ENCODE measurements at places on chromosomes 3 and 15.

GRCh38 chr3:168088106-168088720, 7.5 kb downstream of the GOLIM4 start:
- no peak for DNase-seq

- DNase-seq: no peak
These were observed 43.4 kb downstream of the ARMC8 start for GRCh38 chr3:138230525-138230924.

- DNase-seq: no peak
These were observed 283.6 kb upstream of the RARB start for GRCh38 chr3:25144430-25144829.

DNA sequence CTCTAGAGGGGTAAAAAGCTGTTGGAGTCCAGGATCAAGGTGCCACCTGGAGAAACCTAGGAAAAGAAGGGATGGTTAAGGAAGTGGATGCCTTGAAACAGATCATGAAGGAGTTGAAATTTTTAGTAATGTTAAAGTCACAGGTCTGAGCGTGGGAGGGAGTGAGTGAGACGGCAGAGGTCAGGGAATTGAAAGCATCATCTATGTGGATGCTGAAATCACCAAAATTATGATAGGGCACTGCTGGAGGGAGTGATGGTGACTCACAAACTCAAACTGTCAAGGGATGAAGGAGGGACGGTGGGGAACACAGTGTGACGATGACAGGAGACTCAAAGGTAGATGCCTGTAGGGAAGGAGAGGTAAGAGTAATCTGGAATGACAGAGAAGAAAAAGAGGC, 205.7 kb downstream of the OSBPL10 start:
- DNase-seq: no peak

- no peak for DNase-seq
These were observed 73.2 kb downstream of the PRICKLE2 start for GRCh38 chr3:64152086-64152485.

DNA sequence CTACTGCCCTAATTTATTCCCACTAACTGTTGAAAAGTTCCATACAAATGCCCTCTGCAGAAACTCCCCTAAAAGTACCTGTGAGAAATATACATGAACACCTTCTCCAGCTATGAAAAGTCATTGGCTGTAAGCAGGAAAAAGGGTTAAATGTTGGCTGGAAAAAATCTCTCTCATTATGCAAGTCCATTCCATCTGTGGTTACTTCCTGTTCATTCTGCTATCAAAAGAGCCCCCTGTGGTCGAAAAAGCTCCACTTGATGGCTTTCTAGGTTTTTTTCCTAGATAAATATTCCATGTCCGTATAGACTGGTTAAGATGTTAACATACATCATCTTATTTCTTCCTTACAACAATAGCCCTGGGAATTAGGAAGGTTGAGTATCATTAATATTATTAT, 56.2 kb upstream of the AKAP13 start:
- no peak for DNase-seq

- DNase-seq: peak; percentile 9
These were observed 39.7 kb downstream of the BCHE start for GRCh38 chr3:165797551-165797950.

DNA sequence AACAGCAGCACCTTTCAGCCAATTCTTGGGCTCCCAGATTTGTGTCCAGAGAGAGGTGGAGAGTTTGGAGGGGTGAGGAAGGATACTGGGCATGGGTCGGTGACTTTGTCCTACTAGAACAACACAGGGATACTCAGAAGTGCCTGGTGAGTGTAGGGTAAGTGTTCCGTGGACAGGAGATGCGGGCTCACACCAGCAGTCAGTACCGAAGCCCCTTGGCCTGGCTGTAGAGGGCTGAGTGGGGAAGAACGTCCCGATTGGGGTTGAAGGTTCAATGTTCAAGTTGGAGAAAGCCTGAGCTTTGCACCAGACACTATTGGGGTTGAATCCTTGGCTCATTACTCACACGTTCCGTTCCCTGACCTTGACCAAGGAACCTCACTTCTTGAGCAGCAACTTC, 40.8 kb upstream of the SLC6A11 start:
- DNase-seq: no peak

- DNase-seq: no peak
These were observed 176.6 kb downstream of the XXYLT1 start for GRCh38 chr3:195094191-195094921.

DNA sequence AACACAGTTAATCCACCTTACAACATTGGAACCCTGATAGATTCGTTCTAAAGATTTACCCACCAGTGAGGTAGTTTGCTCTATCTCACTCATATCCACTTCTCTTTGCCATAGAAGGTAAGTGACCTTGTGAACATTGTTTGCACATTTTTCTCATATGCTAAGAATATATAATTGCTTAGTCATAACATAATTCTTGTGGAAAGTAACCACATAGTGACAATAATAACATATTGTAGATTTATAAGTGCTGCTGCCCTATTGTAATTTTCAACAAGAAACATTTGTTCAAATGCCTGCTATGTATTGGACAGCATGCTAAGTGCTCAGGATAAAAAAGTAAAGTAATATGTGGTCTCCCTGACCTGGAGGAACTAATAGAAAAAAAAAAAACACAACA, 554.2 kb upstream of the KCNMB2 start:
- no peak for DNase-seq

DNA sequence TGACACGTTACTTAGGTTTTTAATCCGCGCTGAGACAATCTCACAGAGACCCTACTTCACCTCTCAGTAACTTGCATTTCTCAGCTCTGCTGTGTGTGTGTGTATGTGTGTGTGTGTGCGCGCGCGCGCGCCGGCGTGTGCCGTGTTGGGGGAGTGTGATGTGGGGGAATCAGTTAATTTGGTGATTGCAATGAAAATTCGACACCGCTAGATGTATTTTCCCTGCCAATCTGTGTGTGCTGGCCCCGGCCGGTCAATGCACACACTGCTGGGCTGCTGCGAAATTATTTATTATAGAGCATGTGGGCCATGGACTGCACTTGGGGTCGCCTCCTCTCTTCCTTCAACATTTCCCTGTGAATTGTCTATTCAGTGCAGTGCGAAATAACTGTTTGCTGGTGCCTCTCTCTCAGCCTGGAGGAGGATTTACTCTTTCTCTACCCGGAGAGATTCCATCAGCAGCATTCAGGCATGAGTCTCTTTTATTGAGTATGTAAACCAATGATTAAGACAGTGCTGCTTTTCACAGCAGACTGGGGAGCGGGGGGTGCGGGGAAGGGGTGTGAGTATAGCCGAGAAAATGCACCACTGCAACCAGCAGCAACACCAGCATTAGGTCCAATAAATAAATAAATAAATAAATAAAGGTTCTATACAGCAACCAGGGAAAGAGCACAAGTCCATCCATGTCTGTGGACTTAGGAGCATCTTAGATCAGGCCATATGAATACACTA, 2.9 kb downstream of the CADM2 start:
- no peak for DNase-seq

GRCh38 chr3:152305075-152305474, 36.3 kb downstream of the MBNL1 start:
- DNase-seq: no peak

DNA sequence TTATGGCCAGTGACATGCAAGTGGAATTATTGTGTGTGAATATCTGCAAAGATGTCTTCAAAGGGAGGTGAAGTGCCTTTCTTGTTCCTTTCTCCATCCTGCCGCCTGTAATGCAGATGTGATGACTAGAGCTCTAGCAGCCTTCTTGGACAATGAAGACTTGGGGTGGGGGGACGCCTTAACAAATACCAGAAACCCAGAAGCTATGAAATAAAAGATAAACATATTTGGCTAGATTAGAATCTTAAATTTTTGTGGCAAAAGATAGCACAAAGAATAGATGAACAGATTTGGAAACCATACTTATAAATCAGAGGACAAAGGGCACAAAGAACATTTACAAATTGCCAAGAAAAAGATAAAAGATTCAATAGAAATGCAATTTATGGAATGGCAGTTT, 56.1 kb downstream of the AMOTL2 start:
- DNase-seq: no peak

GRCh38 chr3:50674349-50675178, at the start of gene DOCK3:
Gene DOCK3, plus strand, starts transcription at chr3:50674927. Its CDS starts 337 bp downstream, at chr3:50675264.
- DNase-seq: no peak

DNA sequence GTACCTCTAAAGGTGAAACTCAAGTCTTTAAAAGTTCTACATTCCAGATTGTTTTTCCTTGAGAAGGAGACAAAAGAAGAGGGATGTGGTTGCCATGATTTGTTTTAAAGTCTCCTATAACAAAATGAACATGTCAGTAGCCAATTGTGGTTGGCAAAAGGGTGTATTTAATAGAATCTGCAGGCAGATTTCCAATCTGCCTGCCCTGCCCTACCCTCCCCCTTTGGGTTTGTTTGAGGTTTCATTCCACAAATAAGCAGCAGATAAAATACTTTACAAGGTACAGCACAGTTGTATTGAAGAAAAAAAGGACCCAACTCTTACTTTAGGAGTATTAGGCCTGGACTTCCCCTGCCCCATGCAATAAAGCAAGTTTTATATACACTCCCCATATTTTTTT, 59.5 kb downstream of the MLH1 start:
- no peak for DNase-seq

DNA sequence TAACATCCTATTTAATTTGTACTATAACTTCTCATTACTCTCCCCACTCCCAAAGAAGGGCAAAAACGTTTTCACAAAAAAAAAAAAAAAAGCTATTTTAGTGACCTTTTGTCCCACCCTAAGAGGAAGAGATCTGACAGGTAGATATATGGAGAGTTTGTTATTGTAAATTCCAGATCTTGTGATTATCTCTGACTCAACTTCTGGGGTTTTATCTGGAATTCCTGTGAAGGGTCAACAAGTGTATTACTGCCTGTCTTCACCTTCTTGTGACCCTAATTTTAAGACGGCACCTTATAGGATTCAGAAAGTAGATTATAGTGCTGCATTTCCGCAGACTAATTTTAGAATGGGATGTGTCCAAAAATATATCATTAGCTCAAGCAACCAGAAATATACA, 205.9 kb upstream of the CDIN1 start:
- DNase-seq: no peak

DNA sequence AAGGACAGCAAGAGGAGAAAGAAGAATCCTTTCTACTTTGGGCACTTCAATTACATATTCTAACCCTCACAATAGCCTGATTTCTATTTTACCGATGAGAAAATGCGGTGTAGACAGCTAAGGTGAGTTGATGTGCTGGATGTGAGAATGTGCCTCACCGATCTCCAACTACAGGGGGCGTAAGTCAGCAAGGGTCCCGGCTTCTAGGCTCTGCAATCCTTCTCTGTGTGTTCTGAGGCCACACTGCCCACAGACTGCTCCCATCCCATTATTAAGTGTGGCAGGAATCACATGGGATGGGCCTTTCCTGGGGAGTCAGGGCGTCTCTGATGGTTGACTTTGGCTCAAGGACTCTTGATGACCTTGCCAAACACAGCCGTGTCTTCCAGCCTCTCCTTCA, 23.6 kb upstream of the RPL35A start:
- no peak for DNase-seq

- DNase-seq: no peak
These were observed 39.3 kb downstream of the SRP14 start for GRCh38 chr15:39999538-40000200.

DNA sequence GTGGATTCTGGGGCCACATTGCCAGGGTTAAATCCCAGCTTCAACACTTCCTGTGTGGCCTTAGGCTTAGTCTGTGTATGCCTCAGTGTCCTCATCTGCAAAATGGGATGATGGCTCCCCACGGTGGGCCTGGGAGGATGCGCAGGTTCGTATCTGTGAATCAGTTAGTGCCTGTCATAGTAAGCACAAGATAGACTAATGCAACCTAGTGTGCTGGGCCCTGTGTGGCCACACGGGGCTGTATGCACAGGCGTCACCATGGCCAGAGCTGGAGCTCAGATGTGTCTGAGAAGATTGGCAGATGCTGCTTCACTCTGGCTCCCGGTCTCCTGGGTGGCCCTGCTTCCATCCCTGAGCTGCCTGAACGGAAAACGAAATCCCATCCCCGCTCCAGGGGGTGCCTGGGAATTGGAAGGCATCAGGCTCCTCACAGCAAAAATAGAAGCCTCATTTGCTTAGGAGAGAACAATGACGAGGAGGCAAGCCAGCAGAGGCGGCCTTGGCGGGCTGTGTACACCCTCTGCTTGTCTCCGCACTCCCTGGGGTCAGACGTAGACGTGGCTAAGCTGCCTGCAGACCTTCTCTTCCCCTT, 103.6 kb downstream of the APBA2 start:
- peak; percentile 33 for DNase-seq

- no peak for DNase-seq
These were observed 12.0 kb downstream of the LYSMD4 start for GRCh38 chr15:99721104-99721778.

- DNase-seq: no peak
These were observed 3.7 kb downstream of the IQSEC1 start for GRCh38 chr3:13069495-13069894.

GRCh38 chr3:160948273-160948672, 156.9 kb downstream of the B3GALNT1 start:
- DNase-seq: no peak

GRCh38 chr15:84778194-84778593, 29.8 kb downstream of the ZNF592 start:
- DNase-seq: no peak

- no peak for DNase-seq
These were observed 797.9 kb downstream of the FHIT start for GRCh38 chr3:60453326-60453725.

GRCh38 chr3:9352917-9353752, 9.7 kb upstream of the THUMPD3 start:
- peak; percentile 9 for DNase-seq

- DNase-seq: no peak
These were observed 148.5 kb downstream of the IGF1R start for GRCh38 chr15:98796685-98797357.

- DNase-seq: no peak
These were observed 37.7 kb downstream of the TRIM71 start for GRCh38 chr3:32855350-32855953.

- DNase-seq: no peak
These were observed 59.1 kb upstream of the CSTA start for GRCh38 chr3:122265957-122266356.

- no peak for DNase-seq
These were observed 298.1 kb downstream of the ADAMTS17 start for GRCh38 chr15:100043692-100044091.

GRCh38 chr15:99931703-99932603, 198.7 kb upstream of the LYSMD4 start:
- DNase-seq: no peak

- DNase-seq: no peak
These were observed 28.1 kb downstream of the ERICH6 start for GRCh38 chr3:150675587-150675986.

- DNase-seq: no peak
These were observed 21.2 kb downstream of the ITPR1 start for GRCh38 chr3:4514321-4514720.

- DNase-seq: no peak
These were observed 29.1 kb upstream of the TBC1D23 start for GRCh38 chr3:100231668-100232067.

Measured in COR-L47 (cell line).